ENCODE measurements at places on chromosomes 16 and 17.

DNA sequence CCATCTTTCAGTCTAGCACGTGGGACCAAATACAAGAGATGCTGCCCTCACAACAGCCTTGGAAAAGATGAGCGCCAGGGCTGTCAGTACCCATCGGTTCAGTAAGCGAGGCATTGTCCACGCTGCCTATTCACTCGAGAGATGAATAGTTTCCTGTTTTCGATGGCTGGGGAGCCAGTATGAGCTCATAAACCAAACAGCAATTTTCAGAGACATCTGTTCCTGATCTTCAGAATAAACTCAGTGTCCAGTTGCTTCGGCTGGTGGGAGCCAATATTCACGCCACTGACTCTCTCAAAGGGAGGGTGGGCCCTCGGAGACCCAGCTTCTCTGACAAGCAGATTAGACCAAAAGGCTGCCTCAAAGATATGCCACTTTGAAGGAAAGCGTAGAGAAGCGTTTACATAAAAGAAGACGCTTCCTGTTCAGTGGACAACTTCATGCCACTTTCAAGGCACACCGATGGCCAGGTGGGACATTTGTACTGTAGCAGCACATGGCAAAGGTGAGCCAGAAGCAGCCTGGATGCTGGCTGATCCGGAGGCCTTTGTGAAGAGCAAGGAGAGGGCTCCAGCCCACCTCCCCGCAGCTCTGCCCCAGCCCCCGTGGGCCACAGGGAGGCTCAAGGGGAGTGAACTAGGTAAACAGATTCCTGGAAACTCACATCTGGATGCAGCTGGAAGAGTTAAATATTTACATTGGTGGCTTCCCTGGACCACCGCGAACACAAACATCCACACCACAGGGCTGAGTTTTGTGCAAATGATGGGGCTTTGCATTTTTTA is 6.0 kb downstream of the TIMM22 start:
- no peak for DNase-seq

GRCh38 chr17:1736348-1737281 is 6.1 kb upstream of the SERPINF2 start:
- no peak for DNase-seq

DNA sequence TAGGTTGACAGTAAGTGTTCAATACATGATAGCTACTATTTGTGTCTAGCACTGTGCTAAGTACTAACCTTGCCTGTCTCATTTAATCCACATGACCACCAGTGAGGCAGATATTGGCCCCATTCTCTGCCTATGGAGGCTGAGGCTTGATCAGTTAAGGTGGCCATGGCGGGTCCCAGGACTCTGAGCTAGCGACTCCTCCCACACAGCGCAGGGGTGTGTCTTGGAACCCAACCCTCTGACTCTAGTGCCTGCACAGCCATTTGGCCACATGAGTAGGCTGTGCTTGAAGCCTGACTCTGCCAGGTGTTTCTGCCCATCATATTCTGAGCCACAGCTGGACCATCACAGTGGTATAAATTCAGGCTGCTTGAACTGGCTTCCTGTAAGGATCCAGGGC is 6.4 kb downstream of the NHERF1 start:
- no peak for DNase-seq

GRCh38 chr16:30351001-30351441 is 4.1 kb downstream of the CD2BP2 start:
- DNase-seq = no peak

- DNase-seq = no peak
Observed at GRCh38 chr17:81404558-81405165, 9.4 kb downstream of the BAHCC1 start.

DNA sequence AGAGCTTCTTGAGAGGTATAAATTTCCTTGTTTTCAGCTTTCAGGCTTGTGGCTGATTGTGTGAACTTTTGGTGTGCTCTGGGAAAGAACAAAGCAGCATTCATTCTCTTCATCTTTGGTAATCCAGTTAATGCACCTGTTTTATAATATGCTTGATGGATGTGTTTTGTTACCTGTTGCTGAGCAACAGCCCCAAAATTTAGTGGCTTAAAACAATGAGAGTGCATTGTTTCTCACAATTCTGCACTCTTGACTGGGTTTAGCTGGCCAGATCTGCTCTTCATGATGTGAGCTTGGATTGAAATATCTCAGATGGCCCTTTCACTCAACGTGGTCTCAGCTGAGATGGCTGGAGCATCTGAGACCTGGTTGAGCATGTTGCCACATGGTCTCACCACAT is 58.7 kb upstream of the NOL11 start:
- no peak for DNase-seq

DNA sequence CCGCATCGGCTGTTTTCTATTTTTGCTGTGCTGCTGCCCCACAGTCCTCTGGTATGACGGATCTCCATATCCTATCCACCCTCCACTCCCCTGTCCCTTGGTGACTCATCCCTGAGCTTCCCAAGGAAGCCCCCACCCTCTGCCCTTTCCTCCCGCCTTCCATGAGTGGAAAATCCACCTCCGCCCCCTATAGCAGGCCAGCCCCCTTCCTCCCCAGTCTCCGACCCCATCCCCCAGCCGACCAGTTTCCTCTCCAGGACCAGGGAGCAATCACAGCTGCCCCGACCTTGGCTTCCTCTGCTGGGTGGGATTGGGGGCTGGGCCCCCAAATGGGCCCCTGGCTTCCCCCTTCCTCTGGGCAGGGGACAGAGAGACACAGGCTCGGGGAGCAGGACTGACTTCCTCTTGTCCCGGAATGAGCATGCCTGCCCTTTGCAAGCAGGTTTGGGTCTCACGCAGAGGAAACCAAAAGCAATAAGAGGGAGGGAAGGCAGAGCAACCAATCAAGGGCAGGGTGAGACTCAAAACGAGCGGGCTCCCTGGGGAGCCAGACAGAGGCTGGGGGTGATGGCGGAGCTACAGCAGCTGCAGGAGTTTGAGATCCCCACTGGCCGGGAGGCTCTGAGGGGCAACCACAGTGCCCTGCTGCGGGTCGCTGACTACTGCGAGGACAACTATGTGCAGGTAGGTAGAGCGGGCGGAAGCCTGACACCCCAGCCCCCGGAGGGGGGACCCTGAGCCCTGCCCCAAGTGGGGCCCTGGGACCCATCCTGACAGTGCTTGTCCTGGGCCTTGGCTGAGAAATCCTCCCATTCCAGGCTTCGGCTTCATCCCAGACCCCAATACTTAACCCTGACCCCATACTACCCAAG is at the start of the genes ABI3 and GNGT2:
Gene ABI3 (plus strand): TSS at position 550 of the 872 bp plus-strand sequence. CDS start 18 bp downstream, at position 568.
Gene GNGT2 (minus strand): TSS at position 417 of the 872 bp plus-strand sequence. CDS start 3,152 bp downstream, outside the sequence.
- DNase-seq = no peak

GRCh38 chr16:17529982-17530760 is 59.4 kb upstream of the XYLT1 start:
- no peak for DNase-seq

GRCh38 chr16:4402439-4403132 is 13.8 kb downstream of the CORO7 start:
- DNase-seq = no peak

- DNase-seq = no peak
Observed at GRCh38 chr17:74547736-74548135, 1.8 kb upstream of the CD300C start.

DNA sequence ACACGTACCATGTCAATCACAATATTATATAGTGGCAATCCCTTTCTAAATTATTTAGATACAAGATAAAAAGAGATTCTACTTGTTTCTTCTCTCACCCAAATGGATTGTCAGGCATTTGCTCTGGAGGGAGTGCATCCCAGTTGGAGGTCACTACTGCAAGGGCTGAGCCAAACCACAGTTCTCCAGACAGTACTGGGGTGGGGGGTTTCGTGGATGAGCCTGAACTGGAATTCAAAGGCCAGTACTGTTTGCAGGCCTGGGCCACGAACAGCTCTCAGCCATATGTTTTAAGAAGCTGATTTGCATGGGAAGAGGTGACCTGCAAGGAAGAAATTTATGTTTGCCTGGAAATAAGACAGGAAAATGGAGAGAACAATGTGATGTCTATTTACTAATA is 314.9 kb downstream of the PMP22 start:
- no peak for DNase-seq

GRCh38 chr17:49975531-49975930 is 6.5 kb downstream of the DLX4 start:
- DNase-seq = no peak

DNA sequence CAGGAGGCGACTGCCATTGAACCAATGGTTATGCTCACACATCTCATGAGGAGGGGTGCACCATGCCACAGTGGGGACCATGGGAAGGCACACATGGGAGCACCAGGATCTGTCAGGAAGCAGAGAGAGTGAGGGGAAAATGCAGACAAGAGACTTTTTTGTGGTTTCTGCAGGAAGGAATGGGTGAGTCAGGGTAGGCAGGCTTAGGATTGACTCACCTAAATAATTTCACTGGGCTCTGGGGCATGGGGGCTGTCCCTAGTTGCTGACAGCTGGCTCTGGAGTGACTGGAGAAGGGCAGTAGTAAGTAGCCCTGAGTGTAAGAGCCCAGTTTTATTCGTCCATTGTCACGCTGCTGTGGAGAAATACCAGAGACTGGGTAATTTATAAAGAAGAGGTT is 202.4 kb downstream of the AXIN2 start:
- no peak for DNase-seq

DNA sequence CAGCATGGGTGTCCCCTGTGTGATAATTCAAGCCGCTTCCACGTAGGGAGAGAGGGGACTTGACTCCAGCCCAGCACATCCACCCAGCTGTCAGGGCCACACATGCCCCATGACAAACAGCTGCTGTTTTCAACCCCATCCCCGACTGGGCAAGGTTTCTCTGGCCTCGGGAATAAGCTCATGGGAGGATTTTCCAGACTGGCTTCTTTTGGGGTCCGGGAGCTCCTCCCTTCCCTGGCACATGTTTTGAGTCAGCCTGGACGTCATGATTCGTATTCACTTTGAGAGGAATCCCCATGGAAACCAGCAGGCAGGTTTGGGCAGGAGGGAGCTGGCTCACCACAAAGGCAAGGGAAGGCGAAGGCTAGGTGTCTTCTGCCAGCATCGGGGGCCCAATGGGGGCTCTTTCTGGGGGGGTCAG is 156.4 kb downstream of the CMIP start:
- DNase-seq = no peak

DNA sequence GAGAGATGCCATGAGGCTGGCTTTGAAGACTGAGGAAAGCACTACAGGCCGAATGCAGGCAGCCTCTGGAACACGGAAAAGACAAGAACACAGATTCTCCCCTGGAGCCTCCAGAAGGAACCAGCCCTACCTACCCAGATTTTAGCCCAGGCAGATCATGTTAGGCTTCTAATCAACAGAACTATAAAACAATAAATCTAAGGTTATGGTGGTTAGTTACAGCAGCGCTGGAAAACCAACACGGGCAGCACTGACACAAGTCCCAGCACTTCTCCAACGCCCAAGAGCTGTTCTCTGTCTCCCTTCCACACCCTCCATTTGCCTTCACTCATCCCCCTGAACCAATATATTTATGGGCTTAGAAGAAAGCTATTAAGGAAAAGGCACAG is 7.5 kb downstream of the ANKRD11 start:
- DNase-seq = no peak

GRCh38 chr17:44581868-44582267 is 24.6 kb downstream of the FZD2 start:
- no peak for DNase-seq

GRCh38 chr16:56929639-56930038 is 2.3 kb upstream of the HERPUD1 start:
- no peak for DNase-seq

DNA sequence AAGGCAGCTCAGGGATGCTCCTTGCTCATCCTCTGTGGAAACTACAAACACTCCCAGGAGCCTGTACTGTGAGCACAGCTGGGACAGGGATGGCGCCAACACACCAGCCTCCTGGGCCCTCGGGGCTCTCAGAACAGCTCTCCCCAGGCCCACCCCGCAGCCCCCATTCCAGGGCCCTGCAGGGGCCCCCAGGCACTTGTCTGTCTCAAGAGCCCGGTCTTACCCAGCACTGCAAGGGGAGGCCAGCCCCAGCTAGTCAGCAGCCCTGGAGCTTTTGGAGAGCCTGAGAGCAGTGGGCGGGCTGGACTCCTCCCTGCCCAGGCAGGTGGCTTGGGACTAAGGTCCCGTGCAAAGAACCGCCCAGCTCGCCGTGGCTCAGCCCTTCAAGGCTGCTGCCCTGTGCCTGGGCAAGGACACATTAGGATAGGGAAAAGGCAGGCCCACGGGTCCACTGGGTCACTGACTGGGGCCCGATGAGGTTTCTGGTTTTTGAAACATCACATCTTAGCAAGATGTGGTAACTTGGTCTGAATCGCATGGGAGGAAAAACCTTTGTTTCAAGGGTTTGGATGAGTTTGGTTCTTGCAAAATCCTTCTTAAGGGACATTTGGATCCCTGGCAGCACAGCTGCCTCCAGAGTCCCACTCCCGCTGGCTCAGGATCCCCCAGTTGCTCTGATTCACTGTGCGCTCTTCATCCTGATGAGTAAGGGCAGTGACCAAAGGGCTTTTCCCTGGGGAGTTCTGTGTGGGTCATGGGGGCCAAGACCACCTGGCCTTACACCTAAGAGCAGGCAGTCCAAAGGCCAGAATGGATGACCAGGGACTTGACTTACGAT is 2.8 kb downstream of the DNASE1L2 start:
- no peak for DNase-seq

GRCh38 chr17:76542566-76542971 is 2.7 kb downstream of the PRCD start:
- no peak for DNase-seq

- no peak for DNase-seq
Observed at GRCh38 chr16:10076037-10076436, 106.2 kb downstream of the GRIN2A start.

DNA sequence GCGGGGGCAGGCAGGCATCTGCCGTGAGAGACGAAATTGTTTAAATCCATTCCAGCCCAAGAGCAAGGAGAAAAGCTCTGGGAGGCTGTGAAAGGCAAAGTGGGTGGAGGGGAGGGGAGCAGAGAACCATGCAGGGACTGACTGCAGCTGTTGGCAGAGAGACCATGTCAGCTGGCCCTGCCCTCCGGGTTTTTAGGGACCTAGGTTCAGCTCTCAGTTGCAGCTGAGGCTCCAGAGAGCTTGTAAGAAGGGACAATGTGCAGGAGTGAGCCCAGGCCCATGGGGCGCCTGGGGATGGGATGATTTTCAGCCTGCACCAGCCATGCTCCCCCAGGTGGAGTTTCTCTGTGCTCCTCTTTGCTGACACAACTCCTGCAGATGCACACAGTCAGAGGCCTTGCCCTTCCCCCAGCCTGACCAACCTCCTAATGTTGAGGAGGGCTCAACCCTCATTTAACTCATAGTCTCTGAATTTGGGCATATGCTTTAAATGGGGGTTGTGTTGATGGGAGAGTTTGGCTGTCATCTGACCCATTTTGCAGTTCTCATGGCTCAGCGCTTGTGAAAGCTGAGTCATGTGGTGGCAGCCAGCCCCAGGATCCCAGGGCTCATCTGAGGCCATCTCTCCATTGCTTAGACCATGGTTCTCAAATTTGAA is 70.9 kb downstream of the PLXDC1 start:
- no peak for DNase-seq
